ENCODE measurements at places on chromosomes 7 and 10.

DNA sequence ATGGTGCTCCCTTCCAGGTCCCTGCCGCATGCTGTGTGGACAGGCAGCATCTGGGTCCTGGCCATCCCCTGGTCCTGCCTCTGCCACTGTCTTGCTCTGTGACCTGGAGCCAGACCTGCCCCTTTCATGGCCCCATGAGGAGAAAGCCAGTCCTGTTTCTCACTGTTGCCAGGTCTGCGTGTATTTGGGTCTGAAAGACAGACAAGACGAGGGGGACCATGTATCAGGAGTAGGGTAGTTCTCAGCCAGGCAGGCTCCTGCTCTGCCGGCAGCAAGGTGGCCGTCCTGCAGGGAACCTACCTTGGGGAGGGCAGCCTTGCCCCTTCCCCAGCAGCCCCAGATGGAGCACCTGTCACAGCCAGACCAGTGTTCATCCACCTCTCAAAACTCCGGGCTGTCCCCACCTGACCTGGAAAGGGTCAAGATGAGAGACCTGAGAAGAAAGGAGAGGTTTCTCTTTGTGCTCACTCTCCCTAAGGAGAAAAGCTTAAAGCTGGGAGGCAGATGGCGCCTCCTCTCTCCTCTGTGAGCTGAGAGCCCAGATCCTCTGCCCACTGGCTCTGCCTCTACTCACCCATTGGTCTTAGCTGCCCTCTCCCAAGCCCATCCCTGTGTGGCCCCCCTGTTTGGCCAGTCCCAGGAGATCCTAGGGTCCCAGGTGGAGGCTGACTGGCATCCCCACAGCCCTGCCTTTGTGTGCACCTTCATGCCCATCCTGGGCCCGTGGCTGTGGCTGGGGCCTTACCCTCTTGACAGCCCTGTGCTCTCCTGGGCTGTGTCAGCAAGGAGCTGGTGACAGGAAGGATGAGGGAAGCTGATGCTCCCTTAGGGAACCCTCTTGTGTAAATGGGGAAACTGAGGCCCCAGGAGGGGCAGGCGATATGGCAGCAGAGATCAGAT lies 116.1 kb upstream of the PCBD1 start:
- no peak for DNase-seq

GRCh38 chr7:84083846-84084245 lies 110.7 kb downstream of the SEMA3A start:
- no peak for DNase-seq

- peak; percentile 73 for DNase-seq
These were observed 21.0 kb upstream of the GNA12 start for GRCh38 chr7:2864999-2865670.

- no peak for DNase-seq
These were observed 13.3 kb downstream of the HOXA4 start for GRCh38 chr7:27116962-27117886.

- no peak for DNase-seq
These were observed 9.2 kb upstream of the ORAI2 start for GRCh38 chr7:102424129-102424551.
